NCI-H1417 treated with DMSO at 0.1 percent for 48 hours (cell line): ENCODE measurements at places on chromosomes 3 and 15.

DNA sequence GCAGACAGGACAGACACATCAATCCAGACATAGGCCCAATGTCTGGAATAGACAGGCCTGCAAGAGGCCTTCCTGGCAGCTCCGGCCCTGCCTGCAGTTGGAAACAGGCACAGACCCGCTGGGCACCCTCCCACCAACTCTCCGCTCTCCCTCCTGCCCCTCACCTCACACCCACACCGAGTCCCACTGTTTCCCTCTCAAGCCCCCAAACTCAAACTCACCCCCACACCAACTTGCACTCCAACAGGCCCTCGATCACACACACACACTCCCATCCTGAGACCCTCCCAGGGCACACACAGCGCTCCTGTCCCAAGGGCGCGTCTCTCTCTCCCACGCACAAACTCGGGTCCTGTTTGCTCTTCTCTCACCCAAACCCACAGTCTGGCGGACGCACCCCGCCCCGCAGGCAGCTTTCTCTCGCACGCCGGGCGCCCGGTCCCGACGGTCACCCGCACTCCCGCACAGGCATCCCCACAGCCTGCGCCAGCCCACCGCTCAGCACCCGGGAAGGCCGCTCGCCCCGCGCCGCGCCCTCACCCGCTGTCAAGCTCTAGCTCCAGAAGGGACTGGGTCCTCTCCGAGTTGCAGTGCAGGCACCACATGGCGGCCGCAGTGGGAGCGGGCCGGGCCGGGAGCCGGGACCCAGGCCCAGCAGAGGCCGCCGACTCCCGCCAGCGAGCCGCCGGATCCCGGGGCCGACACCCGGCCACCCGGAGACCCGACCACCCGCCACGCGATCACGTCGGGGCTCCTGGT is 106.2 kb downstream of the IQSEC1 start:
- DNase-seq = no peak

- DNase-seq = peak; percentile 8
These were observed 7.0 kb upstream of the RNF111 start for GRCh38 chr15:58980351-58980939.

DNA sequence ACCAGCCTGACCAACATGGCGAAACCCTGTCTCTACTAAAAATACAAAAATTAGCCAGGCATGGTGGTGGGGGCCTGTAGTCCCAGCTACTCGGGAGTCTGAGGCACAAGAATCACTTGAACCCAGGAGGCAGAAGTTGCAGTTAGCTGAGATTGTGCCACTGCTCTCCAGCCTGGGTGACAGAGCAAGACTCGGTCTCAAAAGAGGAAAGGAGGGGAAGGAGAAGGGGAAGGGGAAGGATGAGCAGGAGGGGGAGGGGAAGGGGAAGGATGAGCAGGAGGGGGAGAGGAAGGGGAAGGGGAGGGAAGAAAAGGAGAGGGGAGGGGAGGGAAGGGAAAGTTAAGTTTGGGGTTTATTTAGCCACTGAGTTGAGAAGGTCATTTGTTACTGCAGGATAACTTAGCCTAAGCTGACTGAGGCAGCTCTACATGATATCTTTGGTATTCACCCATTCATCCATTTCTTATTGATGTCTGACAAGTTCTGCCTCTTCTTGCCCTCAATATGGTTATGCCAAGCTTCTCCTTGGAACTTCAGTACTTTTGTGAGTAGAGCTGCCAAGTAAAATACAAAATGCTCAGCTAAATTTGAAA is 15.9 kb upstream of the ABHD2 start:
- DNase-seq = no peak

- DNase-seq = no peak
These were observed 177.4 kb downstream of the SQOR start for GRCh38 chr15:45812200-45812599.
